MM.1S (cell line): ENCODE measurements at places on chromosomes 1 and 21.

- DNase-seq: no peak
Observed at GRCh38 chr21:28554660-28555475, 437.8 kb downstream of the LTN1 start.

- no peak for DNase-seq
Observed at GRCh38 chr1:229487181-229487580, 21.0 kb downstream of the NUP133 start.

DNA sequence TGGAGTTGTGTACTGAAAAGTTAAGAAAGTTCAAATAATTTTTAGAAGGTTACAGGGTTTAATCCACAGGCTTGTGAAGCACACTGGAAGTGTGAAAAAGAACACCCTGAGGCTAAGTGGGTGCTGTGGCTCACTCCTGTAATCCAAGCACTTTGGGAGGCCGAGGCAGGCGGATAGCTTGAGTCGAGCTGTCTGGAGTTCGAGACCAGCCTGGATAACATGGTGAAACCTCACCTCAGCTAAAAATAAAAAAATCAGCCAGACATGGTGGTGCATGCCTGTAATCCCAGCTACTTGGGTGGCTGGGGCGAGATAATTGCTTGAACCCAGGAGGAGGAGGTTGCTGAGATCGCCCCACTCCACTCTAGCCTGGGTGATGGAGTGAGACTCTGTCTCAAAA is 9.8 kb downstream of the TXNIP start:
- no peak for DNase-seq

- no peak for DNase-seq
Observed at GRCh38 chr21:15291621-15292266, 226.9 kb upstream of the NRIP1 start.

DNA sequence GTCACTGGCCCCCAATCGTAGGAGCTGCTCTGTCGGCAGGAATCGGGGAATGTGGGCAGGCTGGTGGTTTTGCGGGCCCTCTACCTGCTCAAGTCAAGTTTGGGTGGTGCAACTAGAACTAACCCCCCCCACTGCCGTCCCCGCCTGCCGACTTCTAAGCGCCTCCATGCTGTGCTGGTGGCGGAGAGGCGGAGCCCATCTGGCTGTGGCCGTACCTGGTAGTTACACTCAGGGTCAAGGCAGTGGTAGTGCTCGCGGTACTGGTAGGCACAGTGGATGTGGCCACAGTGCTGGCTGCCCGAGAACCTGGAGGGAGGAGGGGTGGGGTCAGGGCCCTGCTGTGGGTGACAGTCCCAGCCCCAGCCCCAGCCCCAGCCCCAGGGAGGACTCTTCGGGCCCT is 140.0 kb downstream of the CASZ1 start:
- no peak for DNase-seq

- no peak for DNase-seq
Observed at GRCh38 chr1:186102547-186103148, 272.4 kb downstream of the TPR start.

- DNase-seq: no peak
Observed at GRCh38 chr1:103941086-103941485, 191.4 kb downstream of the AMY1C start.

- DNase-seq: no peak
Observed at GRCh38 chr1:99358770-99359169, 94.5 kb downstream of the PLPPR4 start.

DNA sequence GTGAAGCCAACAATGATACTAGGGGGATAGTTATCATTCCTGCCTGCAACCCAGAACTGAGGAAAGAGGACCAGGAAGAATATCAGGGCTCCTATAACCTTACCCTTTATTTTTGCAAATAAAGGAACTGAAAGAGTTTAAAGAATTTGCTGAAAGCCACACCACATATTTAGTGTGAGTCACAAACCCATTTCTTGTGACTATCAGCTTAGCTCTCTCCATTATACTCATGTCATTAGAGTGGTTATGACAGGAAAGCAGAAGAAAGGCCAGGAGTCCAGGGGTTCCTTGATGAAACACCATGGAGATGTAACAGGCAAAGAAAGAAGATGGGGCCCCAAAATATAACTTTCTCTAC is 141.1 kb upstream of the SAMSN1 start:
- DNase-seq: peak; percentile 50

GRCh38 chr1:31509124-31510072 is 66.9 kb upstream of the TINAGL1 start:
- DNase-seq: peak; percentile 14

GRCh38 chr1:49297783-49298182 is 521.1 kb upstream of the BEND5 start:
- DNase-seq: no peak
